ENCODE measurements at places on chromosomes 3 and 15.

- no peaks in the 10 kb centered on the region for H3K36me3 ChIP-seq
- H3K4me1 ChIP-seq, result peaks cover 84% of the 10 kb centered on the region
- H3K27ac ChIP-seq, result peak overlapping the region; percentile 86
- peak; percentile 78 for DNase-seq
- H3K4me3 ChIP-seq, result peak overlapping the region; percentile 9
Measured at GRCh38 chr3:62672270-62672987, 202.8 kb downstream of the CADPS start.

DNA sequence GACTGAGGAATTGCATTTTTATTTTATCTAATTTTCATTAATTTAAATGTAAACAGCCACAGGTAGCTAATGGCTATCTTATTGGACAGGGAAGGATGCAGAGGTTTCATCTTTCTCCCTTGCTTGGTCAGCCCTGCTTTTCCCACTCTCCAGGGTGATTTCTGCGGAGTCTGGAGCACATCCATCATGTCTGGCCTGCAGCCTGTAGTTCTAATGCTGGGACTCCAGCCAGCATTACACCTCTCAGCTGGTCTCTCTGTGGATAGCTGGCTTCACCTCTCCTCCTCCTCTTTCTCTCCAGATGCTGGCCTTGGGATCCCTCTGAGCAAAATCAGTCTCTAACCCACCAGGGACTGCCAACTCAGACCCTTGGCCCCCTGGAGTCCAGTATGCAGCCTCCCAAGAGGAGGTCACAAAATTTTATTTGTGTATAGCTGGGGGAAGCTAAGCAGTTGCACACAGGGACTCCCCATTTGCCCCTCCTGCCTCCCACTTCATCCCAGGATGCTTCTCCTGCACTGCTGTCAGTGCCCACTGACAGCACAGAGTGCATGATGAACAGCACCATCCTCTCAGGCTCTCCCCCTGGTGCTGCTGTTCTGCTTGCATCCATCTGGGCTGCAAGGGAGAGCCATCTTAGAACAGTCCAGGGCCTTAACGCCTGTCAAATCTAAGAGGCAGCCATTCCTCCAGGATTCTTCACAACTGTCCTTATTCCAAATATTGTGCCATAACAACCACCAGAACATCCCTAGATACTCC, 1.7 kb downstream of the BFSP2 start:
- H3K4me1 ChIP-seq, result no peaks in the 10 kb centered on the region
- no peaks in the 10 kb centered on the region for H3K27me3 ChIP-seq
- no peaks in the 10 kb centered on the region for H3K36me3 ChIP-seq
- no peak for DNase-seq
- H3K27ac ChIP-seq, result no peak overlapping the region
- no peak overlapping the region for H3K4me3 ChIP-seq

DNA sequence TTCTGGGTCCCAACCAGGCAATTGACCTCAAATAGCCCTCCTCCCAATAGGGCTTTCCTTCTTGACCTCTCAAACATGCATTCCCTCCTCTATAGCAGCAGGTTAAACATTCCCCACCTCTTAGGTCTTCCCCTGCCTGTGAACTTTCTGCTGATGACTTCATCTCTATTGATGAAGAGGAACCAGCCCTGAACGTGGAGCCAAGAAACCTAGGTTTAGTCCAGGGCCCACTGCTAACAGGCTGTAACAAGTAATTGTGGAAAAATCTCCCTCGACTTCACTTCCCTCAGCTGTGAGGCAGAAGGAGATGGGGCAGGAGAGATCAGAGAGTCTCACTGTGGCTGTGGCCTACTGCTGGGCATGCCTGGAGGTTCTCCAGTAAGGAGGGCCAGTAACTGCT, 24.7 kb downstream of the ILDR1 start:
- no peak overlapping the region for H3K4me3 ChIP-seq
- H3K27ac ChIP-seq, result no peak overlapping the region
- H3K27me3 ChIP-seq, result no peaks in the 10 kb centered on the region
- DNase-seq, result no peak
- peaks cover 64% of the 10 kb centered on the region for H3K4me1 ChIP-seq

- DNase-seq, result no peak
- no peaks in the 10 kb centered on the region for H3K4me1 ChIP-seq
- H3K36me3 ChIP-seq, result no peaks in the 10 kb centered on the region
- no peak overlapping the region for H3K4me3 ChIP-seq
Measured at GRCh38 chr15:20340331-20340811, 201.2 kb downstream of the GOLGA6L6 start.

DNA sequence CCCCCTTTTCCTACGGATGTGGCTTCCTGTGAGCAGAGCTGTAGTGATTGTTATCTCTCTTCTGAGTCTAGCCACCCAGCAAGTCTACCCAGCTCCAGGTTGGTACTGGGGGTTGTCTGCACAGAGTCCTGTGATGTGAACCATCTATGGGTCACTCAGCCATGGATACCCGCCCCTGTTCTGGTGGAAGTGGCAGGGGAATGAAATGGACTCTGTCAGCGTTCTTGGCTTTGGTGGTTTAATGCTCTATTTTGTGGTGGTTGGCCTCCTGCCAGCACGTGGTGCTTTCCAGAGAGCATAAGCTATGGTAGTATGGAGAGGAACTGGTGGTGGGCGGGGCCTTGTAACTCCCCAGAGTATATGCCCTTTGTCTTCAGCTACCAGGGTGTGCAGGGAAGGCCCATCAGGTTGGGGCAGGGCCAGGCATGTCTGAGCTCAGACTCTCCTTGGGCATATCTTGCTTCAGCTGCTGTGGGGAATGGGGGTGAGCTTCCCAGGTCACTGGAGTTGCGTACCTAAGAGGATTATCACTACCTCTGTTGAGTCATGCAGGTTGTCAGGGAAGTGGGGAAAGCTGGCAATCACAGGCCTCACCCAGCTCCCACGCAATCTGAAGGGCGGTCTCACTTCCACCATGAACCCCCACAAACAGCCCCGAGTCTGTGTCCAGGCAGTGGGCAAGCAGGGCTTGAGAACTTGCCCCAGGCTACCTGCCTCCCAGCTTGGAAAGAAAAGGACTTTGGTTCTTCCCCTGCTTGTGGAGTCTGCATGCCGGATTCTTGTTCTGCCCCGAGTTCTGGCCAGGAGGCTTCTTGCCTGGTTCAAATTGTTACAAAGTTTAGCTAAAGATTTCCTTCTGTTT, 9.0 kb upstream of the ADGRG7 start:
- H3K27ac ChIP-seq, result no peak overlapping the region
- H3K4me3 ChIP-seq, result no peak overlapping the region
- H3K27me3 ChIP-seq, result no peaks in the 10 kb centered on the region
- DNase-seq, result no peak
- no peaks in the 10 kb centered on the region for H3K36me3 ChIP-seq

DNA sequence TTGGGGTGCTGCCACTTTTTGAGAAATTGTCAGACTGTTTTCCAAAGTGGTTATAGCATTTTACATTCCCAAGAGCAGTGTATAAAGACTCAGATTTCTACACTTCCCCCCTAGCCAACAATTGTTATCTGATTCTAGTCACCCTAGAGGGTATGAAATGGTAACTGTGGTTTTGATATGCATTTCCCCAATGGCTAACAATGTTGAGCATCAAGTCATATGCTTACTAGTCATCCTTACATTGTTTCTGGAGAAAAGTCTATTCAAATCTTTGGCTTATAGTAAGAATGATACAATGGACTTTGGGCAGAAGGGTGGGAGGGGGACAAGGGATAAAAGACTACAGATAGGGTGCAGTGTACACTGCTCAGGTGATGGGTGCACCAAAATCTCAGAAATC, 73.3 kb downstream of the CSNK1G1 start:
- H3K36me3 ChIP-seq, result no peaks in the 10 kb centered on the region
- H3K4me1 ChIP-seq, result no peaks in the 10 kb centered on the region
- H3K4me3 ChIP-seq, result no peak overlapping the region
- no peak for DNase-seq
- no peak overlapping the region for H3K27ac ChIP-seq

DNA sequence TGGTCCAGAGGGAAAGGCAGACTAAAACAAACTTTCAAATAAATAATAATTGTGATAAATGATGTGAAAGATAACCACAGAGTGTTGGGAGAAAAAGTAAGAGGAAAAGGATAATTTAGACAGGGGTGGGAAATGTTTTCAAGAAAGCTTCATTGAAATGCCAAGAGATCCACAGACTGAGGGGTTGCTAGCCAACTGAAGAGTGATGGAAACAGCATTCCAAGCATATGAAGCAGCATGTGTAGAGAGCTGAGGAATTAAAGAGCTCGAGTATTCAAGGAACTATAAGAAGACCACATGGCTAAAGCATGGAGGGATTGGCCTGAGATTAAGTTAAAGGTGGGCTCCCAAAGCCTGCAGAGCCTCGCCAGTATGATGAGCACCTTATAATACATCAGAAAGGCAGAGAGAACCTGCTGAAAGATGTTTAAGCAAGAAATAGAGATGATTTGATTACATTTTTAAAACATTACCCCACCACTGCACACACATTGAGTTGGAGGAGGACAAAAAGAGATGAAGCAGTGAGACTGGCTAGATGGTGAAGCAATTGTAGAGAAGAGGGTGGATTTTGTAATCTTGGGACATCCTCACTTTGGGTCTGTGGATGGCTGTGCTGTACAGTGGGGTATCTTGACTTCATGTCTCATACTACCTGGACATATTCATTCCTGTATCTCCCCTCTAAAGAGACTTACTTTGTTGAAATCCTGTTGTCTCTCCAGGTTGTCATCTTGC, 100.8 kb downstream of the STAC start:
- H3K4me3 ChIP-seq, result no peak overlapping the region
- no peak overlapping the region for H3K27ac ChIP-seq
- H3K36me3 ChIP-seq, result no peaks in the 10 kb centered on the region

DNA sequence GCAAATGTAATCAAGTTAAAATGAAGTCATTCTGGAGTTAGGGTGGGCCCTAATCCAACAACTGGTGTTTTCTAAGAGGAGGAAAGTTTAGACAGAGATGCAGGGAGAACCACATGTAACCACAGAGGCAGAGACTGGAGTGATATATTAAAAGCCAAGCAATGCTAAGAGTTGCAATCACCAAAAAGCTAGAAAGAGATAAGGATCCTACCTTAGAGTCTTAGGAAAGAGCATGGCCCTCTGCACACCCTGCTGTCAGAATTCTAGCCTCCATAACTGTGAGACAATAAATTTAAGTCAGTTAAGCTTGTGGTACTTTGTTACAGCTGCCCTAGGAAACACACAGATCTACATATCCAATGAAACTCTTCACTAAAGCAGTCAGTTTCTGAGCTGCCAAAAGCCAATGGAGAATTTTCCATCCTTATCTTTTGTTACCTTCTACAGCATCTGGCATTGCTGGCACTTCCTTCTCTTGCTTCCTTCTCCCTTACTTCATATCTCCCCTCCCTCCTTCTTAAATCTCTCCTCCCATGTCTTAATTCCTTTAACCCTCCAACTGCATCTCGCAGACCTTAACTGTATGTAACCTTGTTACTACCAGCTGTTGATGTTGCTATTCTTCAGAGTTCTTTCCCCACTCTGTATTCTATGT, 11.2 kb downstream of the DCBLD2 start:
- H3K4me1 ChIP-seq, result no peaks in the 10 kb centered on the region
- no peaks in the 10 kb centered on the region for H3K36me3 ChIP-seq
- H3K4me3 ChIP-seq, result no peak overlapping the region
- DNase-seq, result no peak

DNA sequence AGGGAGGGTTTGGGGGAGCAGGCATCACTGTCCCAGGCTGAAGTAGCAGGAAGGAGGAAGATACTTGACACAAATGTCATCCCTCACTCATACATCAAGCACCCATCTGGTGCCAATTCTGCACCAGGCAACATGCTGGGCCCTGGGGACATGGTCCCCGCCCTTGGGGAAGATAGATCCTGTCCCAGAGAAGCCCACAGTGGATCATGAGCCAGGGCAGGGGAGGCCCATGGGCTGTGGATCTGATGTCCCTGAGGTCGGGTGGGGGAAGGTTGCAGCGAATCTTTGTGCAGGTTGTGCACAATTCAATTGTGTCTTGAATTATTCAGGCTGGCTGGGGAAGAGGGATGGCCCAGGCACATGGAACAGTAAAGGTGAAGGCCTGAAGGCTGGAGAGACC, 6.4 kb upstream of the CCDC33 start:
- no peaks in the 10 kb centered on the region for H3K27me3 ChIP-seq
- no peak overlapping the region for H3K27ac ChIP-seq
- no peak for DNase-seq
- H3K4me1 ChIP-seq, result no peaks in the 10 kb centered on the region
- H3K36me3 ChIP-seq, result no peaks in the 10 kb centered on the region

DNA sequence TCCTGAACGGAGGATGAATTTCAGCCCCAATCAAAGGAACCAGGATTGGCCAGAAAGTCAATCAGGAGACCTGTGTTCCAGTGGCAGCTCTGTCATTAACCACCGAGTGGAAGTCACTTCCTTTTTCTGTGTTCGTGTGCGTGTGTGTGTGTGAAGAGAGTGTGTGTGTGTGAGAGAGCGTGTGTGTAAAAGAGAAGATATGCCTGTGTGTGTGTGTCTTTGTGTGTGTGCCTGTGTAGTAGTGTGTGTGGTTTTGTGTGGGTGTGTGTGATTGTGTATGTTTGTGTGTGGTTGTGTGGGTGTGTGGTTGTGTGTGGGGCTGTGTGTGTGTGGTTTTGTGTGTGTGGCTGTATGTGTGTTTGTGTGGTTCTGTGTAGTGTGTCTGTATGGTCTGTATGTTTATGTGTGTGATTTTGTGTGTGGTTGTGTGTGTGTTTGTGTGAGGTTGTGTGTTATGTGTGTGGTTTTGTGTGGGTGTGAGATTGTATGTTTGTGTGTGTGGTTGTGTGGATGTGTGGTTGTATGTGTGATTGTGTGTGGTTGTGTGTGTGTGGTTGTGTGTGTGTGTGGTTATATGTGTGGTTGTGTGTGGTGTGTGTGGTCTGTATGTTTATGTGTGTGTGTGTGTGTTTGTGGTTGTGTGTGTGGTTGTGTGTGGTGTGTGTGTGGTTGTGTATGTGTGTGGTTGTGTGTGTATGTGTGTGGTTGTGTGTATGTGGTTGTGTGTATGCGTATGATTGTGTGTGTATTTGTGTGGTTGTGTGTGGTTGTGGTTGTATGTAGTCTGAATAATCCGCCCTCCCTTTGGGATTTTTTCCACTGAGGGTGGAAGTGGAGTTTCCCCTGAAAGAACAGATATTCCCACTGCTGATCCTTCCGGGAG, 314.4 kb downstream of the SHQ1 start:
- peaks cover 5% of the 10 kb centered on the region for H3K4me1 ChIP-seq
- no peak overlapping the region for H3K27ac ChIP-seq
- H3K4me3 ChIP-seq, result no peak overlapping the region
- no peak for DNase-seq
- H3K36me3 ChIP-seq, result no peaks in the 10 kb centered on the region
